ENCODE measurements at places on chromosomes 7 and 10.

DNA sequence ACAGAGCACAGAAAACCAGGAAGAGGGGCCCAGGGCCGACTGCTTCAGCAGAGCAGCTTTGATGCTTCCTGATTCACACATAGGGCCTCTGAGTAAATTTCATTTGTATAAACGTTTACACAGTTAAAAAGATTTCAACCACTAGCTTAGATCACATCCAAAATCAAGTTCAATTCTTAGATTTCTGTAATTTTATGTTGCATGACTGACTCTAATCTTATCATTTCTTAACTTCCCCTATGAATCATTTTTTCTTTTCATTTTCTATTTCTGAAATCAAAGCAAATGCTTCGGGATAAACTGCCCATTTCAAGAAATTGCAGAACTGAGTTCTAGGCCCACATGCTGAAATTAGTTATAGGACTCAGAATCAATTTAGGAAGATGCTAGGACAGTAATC is 224.7 kb downstream of the INHBA start:
- DNase-seq: no peak

DNA sequence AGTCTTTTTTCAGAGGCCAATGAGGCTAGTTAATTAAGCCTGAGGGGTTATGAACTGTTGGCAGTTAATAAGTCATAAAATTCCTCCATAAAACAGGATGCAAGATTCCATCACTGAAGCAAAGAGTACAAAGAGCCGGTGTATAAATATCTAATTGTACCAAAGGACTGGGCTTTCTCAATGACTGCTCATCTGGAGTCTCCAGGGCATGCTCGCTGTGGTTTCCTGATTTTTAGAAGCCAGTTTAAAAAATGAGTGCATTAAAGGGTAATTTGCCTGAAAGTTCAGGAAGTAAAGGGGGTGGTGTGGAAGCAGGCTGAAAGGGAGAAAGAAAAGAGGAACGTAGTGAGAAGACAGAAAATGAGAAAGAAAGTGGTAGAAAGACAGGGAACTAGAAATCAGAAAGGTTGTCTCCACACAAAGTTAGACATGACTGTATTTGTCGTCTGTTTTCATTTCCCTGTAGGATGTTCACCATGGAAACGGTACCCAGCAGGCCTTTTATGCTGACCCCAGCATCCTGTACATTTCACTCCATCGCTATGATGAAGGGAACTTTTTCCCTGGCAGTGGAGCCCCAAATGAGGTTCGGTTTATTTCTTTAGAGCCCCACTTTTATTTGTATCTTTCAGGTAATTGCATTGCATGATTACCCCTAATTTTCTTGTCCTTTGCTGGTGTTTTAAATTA is 282.3 kb downstream of the TWIST1 start:
- DNase-seq: no peak

GRCh38 chr7:128160296-128160695 is 80.8 kb upstream of the LEP start:
- no peak for DNase-seq

- no peak for DNase-seq
Measured at GRCh38 chr7:127979113-127979727, 52.0 kb downstream of the LRRC4 start.

DNA sequence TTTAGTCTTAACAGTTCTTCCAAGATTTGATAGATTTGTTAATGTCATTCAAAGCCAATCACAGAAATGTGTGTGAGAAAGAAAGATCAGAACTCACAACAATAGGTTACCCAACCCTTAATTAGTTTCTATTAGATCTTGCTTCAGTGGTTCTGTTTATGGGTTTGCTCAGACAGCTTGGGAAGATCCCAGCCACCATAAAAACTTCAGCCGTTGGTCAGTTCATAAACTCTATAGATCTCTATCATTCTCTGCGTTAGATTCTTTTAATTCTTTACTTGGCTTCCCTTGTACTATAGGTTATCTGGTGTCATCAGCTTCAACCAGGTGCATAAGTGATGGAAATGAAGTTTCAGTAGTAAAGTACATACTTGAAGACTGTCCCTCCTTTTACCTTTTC is 54.4 kb downstream of the ZNF277 start:
- DNase-seq: no peak

GRCh38 chr7:112130729-112131410 is 75.3 kb downstream of the DOCK4 start:
- no peak for DNase-seq

DNA sequence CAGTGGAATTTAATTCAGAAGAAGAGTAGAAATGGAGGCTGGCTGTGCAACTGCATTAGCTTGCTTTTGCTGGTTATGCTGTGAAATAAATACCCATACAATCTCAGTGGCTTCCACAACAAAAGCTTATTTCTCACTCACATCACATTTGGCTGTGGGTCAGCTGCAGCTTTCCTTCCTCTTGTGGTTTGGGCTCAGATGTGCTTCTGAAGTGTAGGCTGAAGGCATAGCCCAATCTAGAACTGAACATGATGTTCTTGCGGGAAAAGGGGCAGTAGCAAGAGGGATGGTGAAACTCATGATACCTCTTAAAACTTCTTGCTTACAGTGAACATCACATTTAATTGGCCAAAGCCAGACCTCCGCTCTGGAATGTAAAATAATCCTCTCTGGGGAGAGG is 119.9 kb downstream of the HECW1 start:
- no peak for DNase-seq

- no peak for DNase-seq
Measured at GRCh38 chr10:15361131-15361530, 10.0 kb downstream of the FAM171A1 start.

DNA sequence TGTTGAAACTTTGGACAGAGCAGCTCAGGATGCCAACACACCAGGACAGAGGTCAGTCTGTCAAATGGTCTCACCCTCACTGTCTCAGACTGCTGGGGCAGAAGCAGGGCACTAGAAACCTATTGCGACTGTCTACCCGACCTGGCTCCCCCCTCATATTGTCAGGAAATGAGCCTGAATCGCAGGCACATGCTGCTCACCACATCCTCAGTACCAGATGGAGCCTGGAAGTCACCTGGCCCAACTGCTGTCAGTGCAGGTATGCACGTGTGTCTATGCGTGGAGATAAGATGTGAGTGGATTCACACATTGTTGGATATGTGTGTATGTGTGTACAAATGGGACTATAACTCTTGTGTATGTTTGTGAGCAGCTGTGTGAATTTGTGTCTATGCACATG is 3.2 kb upstream of the CDHR1 start:
- DNase-seq: no peak

GRCh38 chr10:131868436-131868835 is 32.4 kb upstream of the PPP2R2D start:
- DNase-seq: no peak

- DNase-seq: no peak
Measured at GRCh38 chr7:30936650-30937245, 25.1 kb downstream of the AQP1 start.

GRCh38 chr7:90994121-90994520 is 270.1 kb upstream of the FZD1 start:
- no peak for DNase-seq

GRCh38 chr7:3156508-3156907 is 112.8 kb upstream of the CARD11 start:
- DNase-seq: no peak

DNA sequence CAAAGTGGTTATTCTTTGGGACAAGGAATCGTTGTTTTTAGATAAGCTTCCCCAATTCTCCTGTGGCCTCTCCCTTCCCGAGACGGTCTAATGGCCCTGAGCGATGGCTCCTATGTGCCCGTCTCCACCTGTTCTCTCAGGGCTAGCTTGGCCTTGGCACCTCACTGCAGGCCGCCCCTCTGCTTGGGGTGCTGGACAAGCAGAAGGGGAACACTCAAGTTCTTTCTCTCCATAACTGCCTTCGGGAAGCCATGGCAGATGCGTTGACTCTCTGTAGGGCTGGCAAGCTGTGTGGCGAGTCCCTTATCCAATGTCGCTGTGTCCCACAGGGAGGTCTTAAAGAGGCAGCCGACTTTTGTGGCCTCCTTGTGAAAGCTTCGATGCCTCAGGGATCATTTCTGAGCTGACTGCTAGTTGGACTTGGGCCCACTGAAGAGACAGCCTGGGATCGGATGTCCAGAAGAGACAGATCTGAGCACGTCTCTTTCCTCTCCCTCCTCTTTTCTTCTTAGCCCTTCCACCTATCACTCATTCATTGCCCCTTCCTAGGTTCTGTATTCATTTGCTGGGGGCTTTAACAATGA is 70.8 kb downstream of the GRK5 start:
- DNase-seq: no peak

GRCh38 chr10:16449454-16449853 is 12.6 kb downstream of the PTER start:
- DNase-seq: no peak

- DNase-seq: no peak
Measured at GRCh38 chr10:70847659-70848360, 32.1 kb downstream of the SGPL1 start.

GRCh38 chr10:22699976-22700375 is 14.4 kb downstream of the PIP4K2A start:
- DNase-seq: no peak

DNA sequence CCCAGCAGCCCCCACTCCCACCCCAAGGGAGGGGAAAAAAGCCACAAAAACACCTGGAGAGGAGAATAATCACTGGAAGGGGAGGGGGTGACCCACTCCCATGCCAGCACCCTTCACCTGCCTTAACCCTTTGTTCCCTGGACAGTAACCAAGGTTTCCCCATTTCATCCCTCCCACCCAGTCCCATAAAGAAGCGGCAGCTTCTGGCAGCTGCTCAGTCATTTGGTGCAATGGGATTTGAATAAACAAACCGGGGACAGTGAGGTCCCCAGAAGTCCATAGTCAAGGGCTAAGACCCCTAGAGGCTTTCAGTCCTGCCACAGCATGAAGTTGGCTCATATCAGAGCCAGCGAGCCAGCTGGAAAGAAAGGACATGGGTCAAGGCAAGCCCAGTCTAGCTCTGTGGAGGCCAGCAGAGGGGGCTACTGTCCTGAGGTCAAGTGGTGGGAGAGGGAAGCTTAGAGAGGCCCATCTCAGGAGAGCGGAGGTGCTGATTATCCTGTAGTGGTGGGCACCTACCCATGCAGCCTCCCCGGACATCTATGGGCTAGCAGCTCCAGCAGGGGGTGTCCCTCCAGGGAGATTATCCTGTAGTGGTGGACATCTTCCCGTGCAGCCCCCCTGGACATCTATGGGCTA is 58.9 kb upstream of the LBX1 start:
- DNase-seq: no peak

- DNase-seq: no peak
Measured at GRCh38 chr7:135514856-135515255, 5.0 kb upstream of the CNOT4 start.

DNA sequence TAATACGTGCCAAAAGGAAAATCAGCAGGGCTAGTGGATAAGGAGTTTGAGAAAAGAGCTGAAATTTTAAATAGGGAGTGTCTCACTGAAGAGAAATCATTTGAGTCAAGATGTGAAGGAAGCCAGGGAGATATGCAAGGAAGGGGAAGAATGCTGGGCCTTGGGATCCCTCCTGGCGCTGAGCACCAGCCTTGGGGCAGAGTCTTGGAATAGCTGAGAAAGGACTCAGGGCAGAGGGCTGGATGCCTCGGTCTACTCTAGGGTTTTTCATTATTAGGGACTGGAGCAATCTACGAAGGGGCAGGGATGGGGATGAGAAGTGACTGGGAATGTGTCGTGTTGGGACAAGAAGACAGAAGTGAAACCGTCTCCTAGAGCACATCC is 484 bp downstream of the ZWINT start:
- no peak for DNase-seq

- DNase-seq: no peak
Measured at GRCh38 chr10:22997096-22997495, 69.2 kb downstream of the ARMC3 start.

DNA sequence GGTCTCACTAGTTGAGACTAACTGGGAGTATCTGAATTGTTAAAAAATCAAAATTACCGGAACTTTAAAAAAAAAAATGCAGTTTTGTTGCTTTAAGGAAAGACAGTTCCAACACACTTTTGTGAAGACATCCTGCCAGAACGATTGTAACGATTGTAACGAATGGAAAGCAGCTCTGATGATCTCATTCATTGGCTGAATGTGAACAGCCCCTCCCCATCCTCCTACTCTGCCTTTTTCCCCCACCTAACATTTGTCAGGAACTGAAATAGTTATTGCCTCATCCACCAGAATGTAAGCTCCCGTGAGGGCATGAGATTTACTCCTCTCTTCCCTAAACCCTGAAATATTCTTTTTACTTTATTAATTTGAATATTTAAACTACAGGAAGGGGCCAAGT is 23.1 kb upstream of the ZC3HAV1L start:
- no peak for DNase-seq

DNA sequence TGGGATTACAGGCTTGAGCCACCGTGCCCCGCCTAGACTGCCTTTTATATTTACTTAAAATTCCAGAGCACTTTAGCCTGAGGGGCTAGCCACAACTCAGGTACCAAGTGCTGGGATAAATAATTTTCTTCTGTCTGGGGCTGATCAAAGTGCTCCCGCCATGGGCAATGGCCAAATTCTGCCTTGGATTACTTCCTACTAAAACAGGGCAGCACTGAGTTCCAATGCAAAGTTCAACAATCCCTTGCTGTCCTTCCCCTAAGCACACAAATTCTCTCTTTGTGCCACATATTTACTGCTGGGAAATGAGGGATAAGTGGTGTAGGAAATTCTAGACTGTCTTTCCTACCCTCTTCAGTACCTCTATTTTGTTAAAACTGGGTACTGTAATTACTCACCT is 34.4 kb upstream of the ZNF92 start:
- DNase-seq: no peak

- DNase-seq: no peak
Measured at GRCh38 chr7:35865287-35865686, 64.4 kb downstream of the SEPTIN7 start.

DNA sequence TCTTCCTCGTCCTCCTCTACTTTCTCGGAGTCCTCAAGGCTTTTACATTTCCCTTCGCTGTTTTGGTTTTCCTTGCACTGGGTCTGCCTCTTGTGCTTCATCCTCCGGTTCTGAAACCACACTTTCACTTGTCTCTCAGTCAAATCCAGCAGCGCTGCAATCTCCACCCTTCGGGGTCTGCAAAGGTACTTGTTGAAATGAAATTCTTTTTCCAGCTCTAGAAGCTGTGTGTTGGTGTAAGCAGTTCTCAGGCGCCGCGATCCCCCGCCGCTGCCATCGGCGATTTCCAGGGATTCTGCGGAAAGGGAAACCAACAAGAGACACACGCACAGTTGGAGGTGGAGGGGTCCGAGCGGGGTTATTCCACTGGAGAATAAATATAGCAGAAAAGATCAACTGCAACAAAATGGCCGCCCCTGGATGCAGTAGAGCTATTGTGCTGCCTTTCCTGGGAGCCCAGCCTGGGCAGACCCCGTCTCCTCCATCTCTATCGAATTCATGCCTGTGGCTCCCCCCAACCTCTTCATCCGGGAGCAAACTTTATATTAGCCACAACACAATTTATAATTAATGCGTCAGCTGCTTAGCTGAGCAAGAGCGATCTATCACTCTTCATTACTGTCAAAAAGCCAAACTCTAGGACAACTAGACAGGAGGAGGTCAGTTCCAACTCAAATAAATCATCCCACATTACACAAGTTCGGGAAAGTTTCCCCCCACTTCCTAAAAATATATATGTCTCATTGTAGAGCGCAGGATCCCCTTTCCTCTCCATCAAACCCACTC is 1.1 kb downstream of the HOXA2 start:
- no peak for DNase-seq

- no peak for DNase-seq
Measured at GRCh38 chr10:23478570-23478969, 39.7 kb downstream of the OTUD1 start.

Measured in left ventricle myocardium superior (tissue), 1 donor.